ENCODE measurements at places on chromosomes 11 and 22.

DNA sequence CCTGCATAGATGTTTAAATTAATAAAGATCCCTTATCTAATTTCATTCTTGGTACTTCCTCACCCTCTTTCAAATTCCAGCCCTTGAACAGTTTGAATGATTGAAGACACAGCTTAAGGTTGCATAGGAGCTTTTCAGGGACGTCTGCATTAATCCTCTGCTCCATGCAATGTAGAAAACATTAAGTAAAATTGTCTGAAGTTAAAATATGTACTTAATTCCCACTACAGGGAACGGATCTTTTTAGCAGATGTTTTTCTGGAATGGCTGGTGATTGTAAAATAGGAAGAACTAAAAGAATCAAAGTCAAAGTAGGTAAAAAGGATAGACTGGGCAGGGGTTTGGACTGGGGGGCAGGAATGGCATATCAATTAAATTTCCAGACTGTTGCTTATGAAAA, 58.9 kb downstream of the ABTB2 start:
- no peak for DNase-seq

GRCh38 chr11:110763249-110764011, 51.2 kb upstream of the ARHGAP20 start:
- DNase-seq = peak; percentile 72

- peak; percentile 48 for DNase-seq
These were observed 177.9 kb downstream of the ETS1 start for GRCh38 chr11:128409476-128409875.

DNA sequence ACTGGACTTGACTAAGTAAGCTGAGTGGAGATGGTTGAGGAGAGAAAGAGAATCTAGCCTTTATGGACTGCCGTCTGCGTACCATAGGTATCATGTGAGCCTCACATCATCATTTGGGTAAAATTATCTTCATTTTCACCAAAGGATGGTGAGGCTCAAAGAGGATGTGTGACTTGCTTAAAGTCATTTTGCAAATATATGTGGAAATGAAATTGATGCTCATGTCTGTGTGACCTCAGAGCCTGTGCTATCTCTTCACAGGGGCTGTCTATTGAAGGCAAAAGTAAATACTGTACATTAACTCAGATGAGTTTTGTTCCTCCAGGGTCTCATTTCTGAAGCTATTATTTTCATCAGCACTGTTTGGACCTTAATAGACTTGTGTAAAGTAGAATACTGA, 83.3 kb upstream of the ALKBH3 start:
- no peak for DNase-seq

- no peak for DNase-seq
These were observed 122.7 kb upstream of the FAT3 start for GRCh38 chr11:92101920-92102319.

DNA sequence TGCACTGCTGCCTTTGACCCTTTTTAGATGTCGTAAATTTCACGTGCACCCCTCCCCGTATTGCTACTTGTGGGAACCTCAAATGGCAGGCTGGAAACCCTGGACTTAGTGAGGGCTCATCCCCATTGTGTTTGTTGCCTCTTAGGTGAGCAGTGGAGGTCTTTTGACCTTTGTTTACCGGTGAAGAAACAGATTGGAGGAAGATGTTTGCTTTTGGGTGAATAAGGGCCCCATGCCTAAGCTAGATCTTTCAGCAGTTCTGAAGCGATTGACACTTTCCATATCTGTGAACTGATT, 782 bp downstream of the SMARCB1 start:
- no peak for DNase-seq

- no peak for DNase-seq
These were observed 10.6 kb downstream of the LRRC51 start for GRCh38 chr11:72091292-72091691.

DNA sequence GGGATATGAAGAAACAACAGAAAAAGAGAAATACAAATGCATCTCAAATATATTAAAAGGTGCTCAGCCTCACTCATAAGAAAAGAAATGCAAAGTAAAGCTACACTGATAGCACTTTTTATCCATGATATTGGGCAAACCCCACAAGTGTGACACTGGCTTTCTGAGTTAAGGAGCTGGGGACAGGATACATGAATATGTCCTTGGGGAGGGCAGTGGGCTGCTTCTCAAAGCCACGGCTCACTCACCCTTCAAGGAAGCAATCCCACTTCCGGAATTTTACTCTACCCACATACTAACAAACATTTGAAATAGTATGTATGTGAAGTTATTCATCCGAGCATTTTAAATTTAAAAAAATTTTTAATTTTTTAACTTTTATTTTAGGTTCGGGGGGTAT, 41.1 kb upstream of the SLC22A12 start:
- no peak for DNase-seq

DNA sequence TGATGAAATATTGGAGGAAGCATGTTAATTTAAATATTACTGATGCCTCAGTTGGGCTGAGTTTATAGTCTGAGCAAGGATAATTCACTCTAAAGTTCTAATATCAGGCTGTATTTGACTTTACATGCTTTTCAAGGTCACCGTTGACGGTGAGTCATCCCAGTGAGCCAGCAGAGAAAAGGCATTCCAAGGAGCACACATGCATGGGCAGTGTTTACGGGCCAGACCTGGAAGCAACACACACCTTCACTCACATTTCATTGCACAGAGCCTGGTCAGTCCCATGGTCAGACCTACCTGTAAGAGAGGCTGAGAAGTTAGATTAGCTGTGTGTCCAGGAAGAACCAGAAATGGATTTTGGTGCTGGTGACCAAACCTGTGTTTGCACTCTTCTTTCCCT, 53.5 kb downstream of the COMMD9 start:
- no peak for DNase-seq

- no peak for DNase-seq
These were observed 5.0 kb upstream of the KCTD17 start for GRCh38 chr22:37046589-37046988.

DNA sequence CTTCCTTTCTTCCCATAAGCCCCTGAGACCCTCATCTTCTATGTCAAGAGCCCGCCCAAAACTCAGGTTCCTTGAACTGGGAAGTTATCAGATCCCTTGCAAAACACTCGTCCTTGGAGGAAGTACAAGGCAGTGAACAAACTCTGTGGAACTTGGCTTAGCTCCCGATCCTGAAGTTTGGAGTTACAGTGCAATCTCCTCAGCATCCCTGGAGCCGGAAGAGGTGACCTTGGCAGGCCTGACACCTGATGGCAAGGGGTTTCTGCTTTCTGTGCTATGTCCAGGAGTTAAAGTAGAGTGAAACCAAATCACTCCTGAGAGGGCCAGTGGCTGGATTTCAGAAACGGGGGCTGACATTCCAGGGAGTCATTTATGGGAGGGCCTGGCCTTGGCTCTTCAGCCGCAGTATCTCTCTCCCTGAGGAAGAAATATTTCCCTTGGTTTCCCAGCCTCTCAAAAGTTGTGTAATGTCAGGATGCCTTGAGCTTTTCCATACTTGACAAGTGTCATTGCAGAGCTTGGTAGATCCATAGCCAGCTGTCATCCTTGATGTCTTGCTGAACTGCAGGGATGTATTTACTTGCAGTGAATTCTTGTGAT, 1.9 kb upstream of the GRAMD1B start:
- DNase-seq = no peak

GRCh38 chr11:9315078-9315688, 790 bp upstream of the TMEM41B start:
- DNase-seq = no peak

GRCh38 chr11:67673358-67673757, 1.1 kb downstream of the ALDH3B2 start:
- no peak for DNase-seq

DNA sequence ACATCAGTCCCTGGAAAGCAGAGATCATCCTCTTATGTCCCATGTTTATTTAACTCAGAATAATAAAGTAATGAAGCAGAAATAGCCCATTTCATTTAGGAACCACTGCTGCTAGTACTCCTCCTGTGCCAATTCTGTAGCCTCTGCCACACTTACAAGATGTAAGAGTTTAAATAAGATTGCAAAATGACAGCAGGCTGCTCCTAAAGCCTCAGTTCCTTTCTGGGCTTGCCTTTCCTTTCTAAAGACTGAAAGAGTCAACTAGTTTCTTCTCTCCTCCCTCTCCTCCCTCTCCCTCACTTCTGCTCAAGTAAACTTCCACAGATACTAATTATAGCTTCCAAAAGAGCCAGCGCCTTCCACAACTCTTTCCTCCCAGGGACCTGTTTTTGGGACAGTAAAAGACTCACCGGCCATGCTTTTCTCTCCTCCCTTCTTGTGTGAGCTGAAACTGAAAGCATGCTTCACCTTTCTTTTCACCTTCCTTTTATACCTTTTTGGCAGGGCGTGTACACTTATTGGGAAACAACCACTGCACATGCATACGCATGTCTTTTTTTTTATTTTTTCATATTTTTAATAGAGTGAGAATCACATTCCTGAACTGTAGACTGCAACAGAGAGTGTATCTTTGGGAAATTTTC, 26.1 kb upstream of the CARD16 start:
- no peak for DNase-seq

GRCh38 chr11:132898021-132898420, 634.3 kb downstream of the OPCML start:
- DNase-seq = no peak

DNA sequence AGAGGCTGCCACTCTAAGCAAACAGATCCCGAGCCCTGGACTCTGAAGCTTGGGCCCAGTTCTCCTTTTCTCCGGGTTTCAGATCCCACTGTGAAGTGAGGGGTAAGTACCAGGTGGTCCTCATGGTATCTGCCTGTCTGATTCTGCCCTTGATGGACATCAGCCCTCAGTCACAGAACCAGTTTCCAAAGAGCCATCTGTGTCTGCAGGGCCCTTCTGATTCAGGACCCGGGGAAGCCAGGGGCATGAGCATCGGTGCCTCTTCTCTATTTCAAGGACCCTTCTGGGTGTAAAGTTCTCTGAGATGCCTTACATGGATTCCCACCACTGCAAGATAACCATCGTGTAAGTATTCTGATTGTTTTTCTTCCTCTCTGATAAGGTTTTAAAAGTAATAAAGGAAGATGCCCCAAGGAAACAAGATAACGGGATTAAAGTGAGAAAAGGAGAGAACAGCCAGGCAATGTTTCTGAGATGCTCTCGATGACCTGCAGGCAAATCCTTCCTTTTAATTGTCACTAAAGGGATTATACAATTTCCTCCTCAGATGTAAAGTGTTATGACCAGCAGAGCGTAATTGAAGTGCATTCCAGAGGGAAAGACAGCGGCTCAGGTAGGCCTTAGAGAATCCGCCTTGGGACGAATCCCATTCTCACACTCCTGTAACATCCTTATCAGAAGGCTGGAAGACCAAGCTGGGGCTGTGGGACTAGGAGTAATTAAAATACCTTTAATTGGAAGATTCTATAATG, 924.3 kb downstream of the TBC1D22A start:
- DNase-seq = no peak

DNA sequence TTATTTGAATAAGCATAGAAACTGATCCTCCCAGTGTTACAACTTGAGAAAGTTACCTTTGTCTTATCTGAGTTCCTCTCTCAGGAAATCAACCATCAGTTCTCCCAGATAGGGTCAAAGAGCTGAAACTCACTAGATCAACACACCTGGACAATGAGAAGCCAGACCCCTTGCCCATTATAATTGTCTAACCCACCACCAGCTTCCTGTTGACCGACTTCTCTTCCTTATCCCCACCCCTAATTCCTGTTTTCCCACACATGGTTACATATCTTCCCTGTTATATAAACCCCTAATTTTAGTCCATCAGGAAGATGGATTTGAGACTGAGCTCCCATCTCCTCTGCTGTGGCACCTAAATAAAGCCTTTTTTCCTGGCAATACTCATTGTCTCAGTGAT, 6.9 kb downstream of the SLC5A4 start:
- DNase-seq = no peak

GRCh38 chr11:8603696-8604077, 9.7 kb upstream of the STK33 start:
- DNase-seq = no peak

DNA sequence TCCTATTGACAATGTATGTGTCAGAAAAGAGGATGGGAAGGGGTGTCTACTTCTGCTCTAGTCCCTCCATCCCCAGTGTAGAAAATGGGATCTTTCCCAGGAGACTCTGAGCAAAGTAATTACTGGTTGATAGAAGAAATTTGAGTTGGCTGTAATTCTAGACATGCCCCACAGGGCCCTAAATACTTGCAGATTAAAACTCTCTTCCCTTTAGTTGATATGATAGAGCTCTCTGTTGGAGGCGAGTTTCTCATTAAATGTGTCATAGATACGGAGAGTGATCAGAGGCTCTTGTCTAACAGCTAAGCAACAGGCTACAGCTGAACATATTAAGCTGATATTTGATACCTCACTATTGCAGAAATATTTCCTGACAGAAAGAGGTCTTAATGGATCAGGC, 32.9 kb downstream of the OR52E1 start:
- DNase-seq = no peak

- DNase-seq = no peak
These were observed 202.9 kb downstream of the DBX1 start for GRCh38 chr11:19957294-19957943.

DNA sequence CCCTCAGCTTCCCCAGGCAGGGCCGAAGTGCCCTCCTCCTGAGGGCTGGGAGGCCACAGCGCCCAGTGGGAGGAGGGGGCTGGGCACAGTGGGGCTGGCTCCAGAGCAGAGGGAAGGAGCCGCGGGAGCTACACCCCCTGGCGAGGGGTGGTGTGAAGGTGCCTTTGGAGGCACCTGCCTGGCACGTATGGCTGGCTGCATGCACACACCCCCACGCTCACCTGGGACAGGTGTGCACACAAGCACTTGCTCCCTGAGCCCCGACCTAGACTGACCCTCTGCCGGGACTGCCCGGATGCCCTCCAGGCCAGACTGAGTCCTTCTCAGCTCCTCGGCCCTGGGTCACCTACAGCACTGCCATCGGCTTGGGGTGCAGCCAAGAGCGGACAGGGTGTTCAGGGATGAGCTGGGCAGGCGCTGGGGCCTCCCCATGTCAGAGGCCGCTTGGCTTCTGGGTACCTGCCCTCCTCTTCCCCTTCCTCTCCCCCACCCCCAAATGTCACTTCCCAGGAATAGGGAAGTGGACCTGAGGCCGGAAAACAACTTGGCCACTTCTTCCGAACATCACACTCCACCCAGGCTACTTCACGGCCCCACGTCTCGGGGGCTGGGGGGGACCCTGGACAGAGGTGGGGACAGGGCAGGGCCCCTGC, 7.4 kb upstream of the PIM3 start:
- no peak for DNase-seq

DNA sequence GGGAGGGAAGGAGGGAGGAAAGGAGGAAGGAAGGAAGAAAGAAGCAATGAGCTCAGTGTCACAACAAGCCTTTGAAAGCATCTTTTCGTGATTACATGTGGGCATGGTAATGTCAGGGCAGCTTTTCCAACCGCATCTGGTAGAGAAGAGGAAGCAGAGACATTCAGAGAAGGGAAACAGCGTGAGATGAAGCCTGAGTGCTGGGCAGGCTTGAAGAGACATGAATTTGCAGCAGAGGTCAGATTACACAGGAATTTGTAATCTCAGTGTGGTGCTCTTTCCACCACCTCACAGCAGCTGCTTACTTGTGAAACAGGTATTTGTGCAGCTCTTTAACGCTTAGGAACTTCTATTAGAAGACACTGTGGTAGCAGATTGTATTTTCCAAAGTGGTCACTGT, 289.5 kb upstream of the C11orf87 start:
- DNase-seq = no peak

- no peak for DNase-seq
These were observed 94.8 kb upstream of the AMOTL1 start for GRCh38 chr11:94673386-94673785.

Data from AG09309 (cell line).